ENCODE measurements at places on chromosomes 11 and 22.
A peak's percentile ranks its signal among the peaks of the same experiment; 100 is the strongest.

GRCh38 chr11:68979931-68980775 is 633 bp downstream of the MRGPRD start:
- no peak for DNase-seq

DNA sequence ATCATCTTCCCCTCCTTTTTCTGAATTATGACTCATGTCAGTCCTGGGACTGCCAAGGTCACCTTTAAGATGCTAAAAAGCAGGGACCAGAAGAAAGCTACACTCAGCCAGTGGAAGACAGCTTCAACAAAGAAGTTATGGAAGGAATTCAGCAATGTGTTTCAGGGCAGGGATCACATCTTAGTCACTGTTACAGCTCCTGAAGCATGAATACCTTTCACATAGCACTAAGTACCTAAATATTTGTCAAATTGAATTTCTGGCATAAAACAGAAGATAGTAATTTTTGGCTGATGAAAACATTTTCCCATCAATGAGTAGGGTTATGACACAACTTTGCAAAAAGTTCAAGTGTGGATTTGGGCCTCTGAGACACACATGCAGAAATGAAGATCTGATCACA is 5.2 kb downstream of the DDB1 start:
- DNase-seq = no peak

DNA sequence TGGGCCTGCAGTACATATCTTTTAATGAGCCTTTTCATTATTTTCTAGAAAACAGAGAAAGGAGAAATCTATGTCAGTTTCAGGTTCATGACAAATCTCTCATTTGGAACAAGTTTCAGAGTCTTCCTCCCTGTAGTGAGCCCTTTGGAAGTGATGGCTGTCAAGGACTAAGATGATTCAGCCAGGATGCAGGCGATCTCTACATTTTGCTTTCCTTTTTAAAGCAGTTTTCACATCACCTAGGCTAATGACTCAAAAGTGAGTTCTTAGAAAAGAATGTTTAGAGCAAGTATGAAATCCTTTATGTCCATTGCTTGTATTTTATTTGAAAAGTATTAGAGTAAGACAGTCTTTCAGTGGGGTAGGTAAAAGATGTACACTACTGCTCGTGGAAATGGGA is 130.1 kb downstream of the TRPC6 start:
- DNase-seq = no peak

DNA sequence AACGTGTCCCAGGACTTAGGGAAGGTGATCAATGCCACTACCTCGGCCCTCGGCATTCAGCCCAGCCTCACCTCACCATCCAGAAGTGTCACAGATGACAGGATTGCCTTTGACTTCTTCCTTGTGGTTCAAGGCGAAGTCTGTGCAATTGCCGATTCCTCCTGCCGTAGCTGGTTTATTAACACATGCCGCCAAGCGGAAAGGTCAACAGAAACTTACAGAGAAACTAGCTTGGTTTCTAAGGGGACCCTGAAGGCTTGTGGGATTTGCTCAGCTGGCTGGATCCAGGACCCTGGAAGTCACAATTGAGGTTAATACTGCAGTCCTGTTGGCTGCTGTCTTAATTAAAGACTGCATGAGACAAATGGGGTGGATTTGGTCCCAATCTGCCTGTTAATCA is 65.6 kb downstream of the SHANK2 start:
- no peak for DNase-seq

GRCh38 chr11:117817368-117818040 is 7.0 kb downstream of the FXYD2 start:
- no peak for DNase-seq

- DNase-seq = peak; percentile 40
These were observed at the start of gene BRD1 for GRCh38 chr22:49827853-49828598. BRD1 (minus strand) TSS chr22:49827873; CDS start chr22:49824317, 3,556 bp downstream.

DNA sequence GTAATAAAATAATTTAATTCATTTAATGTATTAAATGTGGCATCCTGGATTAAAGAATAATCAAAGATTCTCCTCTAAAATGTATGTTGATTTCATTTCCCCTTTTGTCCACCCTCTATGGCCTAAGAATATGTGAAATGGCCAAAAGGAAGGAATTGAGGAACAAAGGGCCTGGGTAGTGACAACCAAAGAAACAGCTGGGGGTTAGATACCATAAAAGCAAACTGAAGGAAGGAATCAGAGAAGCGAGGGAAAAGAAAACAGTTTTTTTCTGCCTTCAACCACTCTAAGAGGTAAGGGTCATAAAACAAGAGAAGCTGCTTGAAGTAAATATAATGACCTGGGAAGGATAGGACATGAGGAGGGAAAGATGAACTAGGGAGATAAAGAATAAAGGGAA is 139.3 kb downstream of the FAM76B start:
- DNase-seq = no peak

DNA sequence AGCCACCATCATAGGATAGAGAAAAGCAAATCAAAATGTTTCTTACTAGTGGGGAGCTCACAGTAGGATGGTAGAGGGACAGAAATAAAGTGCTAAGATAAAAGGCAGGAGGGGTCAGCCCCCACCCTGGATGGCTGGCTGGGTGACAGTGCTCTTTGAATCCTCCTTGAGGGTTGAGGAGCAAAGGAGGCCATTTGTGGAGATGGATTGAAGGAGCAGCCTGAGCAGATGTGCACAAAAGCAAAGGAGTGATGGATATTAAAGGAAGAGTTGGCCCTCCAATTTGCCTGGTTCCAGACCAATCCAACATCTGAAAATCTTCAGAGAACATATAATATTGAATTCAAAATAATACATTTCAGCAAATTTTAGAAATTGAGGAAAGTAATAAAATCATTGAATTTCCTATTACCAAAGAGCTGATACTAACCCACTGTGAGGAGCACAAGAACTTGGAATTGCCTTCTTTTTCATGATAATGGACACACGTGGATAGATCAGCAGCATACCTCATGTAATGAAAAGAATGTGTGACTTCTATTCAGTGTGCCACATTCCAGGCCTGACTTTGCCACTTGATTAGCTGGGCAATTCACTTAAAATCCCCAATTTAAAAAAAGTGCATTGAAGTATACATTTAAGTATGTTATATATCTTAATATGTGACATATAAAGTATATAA is 287.0 kb downstream of the FAT3 start:
- no peak for DNase-seq

DNA sequence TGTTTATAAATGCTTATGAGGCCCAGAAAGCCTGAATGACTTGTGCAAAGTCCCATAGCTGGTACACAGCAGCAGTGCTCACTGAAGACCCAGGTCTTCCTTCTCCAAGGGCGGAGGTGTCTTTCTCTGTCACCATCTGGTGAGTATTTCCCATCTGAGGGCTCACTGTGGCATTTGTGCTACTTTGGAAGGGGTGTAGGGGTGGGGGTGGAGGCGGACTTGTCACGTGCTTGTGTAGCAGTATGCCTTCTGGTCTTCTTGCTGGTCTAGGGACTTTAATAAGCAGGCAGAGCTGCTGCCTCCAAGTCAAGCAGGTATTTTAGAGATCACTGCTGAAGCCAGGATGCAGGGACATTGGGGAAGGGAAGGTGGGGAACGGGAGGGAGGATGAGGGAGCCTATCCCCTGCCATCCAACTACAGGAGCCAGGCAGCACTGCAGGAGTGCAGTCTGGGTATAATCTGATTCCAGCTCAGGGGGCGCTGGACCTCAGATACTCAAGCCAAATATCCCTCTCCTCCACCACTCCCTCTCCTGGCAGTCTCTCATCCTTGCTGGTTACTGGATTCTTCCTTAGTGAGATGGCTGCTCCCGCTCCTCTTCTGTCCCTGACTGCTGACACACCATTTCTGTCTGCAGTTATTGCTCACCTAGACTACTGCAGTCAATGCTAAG is 3.4 kb downstream of the ABCC8 start:
- no peak for DNase-seq

- no peak for DNase-seq
These were observed 25.1 kb downstream of the CACNA1I start for GRCh38 chr22:39595622-39596172.

DNA sequence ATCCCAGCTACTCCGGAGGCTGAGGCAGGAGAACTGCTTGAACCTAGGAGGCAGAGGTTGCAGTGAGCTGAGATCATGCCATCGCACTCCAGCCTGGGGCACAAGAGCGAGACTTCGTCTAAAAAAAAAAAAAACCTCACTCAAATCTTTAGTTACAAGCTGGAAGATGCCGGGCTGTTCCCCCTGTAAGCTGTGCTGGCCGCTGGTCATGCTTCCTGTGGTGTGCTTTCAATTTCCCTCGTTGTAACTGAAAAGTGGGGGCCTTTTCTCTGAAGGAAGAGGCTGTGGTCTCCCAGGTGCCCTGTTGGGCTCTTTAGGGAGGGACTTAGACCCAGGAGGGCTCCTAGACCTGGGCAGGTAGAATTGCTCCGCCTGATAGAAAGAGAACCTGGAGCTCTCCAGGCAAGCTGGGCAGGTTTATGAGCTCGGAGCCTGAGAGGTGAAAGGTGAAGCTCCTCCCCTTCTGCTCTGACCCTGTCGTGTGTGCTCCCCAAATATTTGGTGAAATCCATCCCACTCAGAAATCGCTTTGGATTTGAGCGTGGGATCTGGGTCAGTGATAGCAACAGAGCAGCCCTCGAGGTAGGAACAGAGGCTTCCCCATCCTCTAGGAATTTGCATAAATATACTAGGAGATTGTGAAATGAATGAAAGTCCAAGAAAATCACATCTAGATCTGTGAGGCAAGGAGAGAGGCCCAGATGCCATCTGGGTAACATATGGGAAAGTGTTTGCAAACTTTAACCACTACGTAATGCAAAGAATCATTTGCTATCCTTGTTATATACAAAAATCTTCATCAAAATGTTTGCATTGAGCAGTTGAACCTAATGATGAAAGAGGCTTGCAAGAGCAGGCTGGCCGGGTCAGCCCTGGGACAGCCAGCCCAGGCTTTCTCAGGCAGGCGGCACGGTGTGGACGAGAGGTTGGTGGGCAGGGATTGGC is 154.3 kb downstream of the FBXO7 start:
- no peak for DNase-seq

GRCh38 chr11:110785398-110785797 is 73.2 kb upstream of the ARHGAP20 start:
- no peak for DNase-seq

GRCh38 chr11:60307507-60308195 is 19.4 kb upstream of the MS4A6E start:
- no peak for DNase-seq

GRCh38 chr11:17906436-17906835 is 106.4 kb downstream of the SERGEF start:
- no peak for DNase-seq

GRCh38 chr11:16814410-16815046 is 76.1 kb downstream of the C11orf58 start:
- no peak for DNase-seq

DNA sequence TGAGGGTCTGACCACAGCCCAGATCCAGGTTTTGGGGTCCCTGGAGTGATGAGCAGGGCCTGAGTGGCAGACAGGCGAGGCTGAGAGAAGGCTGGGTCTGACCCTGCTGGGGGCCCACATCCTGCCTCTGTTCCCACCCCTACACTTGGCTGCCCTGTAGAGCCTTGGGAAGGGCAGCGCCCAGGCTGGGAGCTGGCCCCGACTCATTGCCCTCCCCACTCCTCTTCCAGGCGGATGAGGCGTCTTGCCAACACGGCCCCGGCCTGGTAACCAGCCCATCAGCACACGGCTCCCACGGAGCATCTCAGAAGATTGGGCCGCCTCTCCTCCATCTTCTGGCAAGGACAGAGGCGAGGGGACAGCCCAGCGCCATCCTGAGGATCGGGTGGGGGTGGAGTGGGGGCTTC is 4.9 kb downstream of the DERL3 start:
- DNase-seq = no peak

GRCh38 chr11:26493616-26494015 is 78.4 kb downstream of the MUC15 start:
- DNase-seq = no peak

- no peak for DNase-seq
These were observed 660.1 kb downstream of the OPCML start for GRCh38 chr11:132872211-132872610.

GRCh38 chr22:35555483-35555890 is 14.9 kb downstream of the RASD2 start:
- DNase-seq = no peak

- DNase-seq = no peak
These were observed 70.3 kb upstream of the BMAL1 start for GRCh38 chr11:13207270-13207664.

DNA sequence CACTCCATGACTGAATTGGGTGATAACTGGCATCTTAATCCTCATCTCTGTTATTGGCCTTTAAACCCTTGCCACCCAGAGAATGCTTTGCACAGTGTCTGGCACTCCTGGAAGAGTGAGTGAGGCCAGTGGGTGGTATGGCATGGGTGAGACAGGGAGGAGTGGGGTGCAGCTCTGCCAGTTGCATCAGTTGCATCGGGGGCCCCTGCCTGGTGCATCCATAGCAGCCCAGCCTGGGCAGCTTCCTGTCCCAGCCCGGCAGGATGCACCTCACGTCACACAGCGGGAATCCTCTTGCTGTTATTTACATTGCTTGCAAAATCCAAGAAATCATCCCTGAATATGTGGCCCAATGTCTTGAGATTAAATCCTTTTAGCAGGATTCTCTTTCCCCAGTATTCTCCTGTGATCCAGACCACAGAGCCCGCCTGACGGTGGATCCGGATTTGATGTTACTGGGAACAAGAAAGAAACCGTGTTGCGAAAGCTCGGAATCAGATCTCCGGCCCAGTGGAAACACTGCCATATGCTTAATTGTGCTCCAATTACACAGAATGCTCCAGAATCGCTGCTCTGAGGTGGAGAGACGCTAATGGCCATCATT is 37.6 kb upstream of the MN1 start:
- DNase-seq = no peak

DNA sequence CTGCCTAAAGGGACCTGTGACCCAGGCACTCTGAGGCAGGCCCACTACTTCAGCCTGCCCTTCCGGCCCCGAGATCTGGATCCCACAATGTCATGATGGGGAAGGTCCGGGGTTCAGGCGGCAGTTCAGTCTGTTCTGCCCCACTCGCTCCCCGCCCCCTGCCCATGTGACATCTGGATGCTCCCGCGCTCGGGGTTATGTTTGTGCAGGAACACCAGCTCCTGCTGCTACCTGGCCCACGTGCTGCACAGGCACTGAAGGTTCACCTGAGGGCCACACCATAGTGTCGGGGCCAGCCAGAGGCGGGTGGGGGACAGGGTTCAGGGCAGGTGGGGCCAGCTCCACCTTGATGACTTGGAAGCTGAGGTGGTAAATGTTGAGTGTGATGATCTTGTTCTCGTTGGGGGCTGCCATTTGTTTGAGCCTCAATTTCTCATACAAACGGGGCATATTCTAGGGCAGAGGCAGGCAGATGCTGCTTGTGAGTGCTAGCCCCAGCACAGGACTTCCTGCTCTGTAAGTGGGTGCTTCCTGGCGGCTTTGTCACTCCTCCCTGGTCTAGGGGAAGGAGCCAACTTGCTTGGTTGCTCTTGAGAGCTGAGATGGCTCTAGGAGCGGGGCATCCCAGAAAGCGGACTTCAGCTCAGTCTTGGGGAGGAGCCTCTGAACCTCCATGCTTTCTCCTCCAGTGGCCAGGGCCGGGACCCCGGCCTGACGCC is 4.4 kb upstream of the SIPA1 start:
- no peak for DNase-seq
